ENCODE measurements at places on chromosomes 2 and 18.
A peak's percentile ranks its signal among the peaks of the same experiment; 100 is the strongest.

- DNase-seq: no peak
Measured at GRCh38 chr2:38109732-38110181, 33.8 kb upstream of the CYP1B1 start.

DNA sequence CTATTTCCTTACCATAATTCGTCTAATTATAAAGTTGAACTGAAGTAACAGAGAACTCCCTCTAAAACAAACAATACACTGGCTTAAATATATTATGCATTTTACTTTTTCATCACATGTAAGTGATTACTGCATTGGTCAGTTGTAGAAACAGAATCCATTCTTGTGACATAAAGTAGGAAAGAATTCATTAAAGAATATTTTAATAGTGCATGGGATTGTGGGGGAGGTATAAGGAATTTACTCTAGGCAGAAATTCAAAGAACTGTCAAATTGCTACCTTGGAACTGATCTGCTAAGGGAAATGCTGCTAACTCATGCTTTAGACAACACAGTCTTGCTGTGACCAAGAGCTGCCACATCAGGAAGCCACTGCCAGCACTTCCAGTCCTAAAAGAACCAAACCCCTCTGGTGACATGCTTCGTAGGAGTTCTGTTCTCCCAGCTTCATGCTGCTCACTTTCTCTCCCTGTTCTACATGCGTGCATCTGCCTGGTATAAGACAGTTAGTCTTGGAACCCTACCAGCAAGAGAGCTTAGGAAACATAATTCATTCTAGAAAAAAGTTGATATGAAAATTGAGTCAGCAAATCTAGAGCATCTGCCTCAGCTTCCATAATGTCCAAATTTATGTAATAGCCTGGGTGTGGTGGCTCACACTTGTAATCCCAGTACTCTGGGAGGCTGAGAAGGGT lies 1137.6 kb upstream of the NXPH2 start:
- no peak for DNase-seq

DNA sequence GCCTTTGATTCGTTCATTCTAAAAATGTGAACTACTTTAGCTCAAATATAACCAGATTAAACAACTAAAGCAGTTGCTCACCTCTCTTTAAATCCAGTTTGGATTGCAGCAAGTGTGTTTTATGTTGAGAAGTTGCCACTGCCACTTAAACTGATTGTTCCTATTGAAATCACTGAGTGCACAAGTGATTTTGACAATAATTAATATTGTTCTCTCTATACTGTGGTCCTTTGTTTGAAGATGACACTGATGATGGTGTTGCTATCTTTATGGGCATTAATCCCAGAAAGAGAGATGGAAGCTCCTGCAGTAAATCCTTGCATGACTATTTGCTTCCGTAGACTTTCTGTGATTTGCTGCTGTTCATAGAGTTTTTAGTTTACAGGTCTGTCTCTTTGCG lies 251.4 kb upstream of the ZEB2 start:
- DNase-seq: no peak

- no peak for DNase-seq
Measured at GRCh38 chr18:78741381-78742217, 238.0 kb upstream of the SALL3 start.

DNA sequence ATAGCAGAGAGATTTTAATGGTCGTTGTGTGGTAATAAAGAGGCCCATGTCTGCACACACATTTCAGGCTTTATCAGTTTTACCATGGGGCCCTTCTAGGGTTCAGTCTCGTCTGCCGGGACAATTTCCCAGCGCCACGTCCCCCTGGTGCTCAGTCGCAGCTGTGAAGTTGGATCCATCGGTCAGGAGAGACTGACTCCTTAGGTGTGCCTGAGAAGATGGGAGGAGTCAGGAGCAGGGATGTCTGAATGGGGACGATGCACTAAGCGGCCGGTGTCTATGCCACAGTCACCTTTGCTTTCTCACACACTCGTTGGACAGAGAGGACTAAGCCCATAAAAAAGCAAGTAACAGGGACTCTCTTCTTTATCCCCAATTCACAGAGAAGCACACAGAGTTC lies 71.4 kb downstream of the TWIST2 start:
- no peak for DNase-seq

- DNase-seq: peak; percentile 84
Measured at GRCh38 chr2:28583899-28584553, 88.2 kb downstream of the PLB1 start.

GRCh38 chr2:73114273-73114867 lies 1.6 kb upstream of the RAB11FIP5 start:
- no peak for DNase-seq

DNA sequence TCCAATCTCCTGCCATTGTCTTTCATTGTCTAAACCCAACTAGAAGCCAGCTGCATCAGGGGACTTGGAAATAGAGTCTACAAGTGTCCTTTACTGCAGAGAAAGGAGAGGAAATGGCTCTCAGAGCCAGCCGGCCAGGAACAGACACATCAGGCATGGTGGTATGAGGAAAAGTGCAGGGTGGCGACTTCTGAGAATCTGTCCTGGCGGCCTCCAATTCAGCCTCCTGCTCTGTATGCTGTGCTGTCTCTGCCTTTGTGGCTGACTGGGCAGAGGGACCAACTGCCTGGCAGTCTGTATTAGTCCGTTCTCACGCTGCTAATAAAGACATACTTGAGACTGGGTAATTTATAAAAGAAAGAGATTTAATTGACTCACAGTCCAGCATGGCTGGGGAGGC lies 36.8 kb upstream of the AQP4 start:
- no peak for DNase-seq

- DNase-seq: no peak
Measured at GRCh38 chr2:120064664-120065063, 51.8 kb downstream of the EPB41L5 start.

- DNase-seq: no peak
Measured at GRCh38 chr2:233674995-233675394, 3.3 kb downstream of the UGT1A9 start.

DNA sequence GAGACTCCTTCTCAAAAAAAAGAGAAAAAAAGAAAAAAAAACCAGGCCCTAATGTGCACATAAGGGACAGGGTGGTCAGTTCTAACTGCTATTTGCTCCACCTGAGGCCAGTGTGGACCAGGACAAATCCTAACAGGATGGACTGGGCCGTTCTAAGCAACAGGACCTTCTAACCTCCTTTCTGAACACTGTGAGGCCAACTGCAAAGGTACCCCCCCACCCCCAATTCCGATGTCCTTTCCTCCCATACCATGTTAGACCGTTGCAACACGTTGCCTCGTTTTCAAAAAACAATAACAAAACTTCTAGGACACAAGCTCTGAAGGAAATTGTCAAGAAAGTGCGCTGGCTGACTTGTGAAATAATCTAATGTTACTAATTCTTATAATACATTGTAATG lies 1.2 kb downstream of the THAP4 start:
- no peak for DNase-seq

DNA sequence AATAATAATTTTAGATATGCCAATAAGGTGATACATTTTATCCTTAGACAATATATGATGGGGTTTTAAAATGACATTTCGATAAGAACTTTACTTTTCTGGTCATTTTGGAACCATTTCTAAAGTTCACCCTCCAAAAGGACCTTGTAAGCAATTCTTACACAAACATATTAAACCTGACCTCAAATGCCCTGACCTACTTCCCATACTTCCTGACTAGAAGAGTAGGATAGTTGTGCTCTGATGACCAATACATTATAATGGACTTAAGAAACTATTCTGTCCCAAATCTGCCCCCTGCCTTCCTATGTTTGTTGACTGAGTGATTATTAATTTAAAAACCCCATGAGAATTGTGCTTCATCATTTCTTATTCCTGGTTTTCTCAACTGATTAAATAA lies 24.6 kb downstream of the GCA start:
- no peak for DNase-seq

DNA sequence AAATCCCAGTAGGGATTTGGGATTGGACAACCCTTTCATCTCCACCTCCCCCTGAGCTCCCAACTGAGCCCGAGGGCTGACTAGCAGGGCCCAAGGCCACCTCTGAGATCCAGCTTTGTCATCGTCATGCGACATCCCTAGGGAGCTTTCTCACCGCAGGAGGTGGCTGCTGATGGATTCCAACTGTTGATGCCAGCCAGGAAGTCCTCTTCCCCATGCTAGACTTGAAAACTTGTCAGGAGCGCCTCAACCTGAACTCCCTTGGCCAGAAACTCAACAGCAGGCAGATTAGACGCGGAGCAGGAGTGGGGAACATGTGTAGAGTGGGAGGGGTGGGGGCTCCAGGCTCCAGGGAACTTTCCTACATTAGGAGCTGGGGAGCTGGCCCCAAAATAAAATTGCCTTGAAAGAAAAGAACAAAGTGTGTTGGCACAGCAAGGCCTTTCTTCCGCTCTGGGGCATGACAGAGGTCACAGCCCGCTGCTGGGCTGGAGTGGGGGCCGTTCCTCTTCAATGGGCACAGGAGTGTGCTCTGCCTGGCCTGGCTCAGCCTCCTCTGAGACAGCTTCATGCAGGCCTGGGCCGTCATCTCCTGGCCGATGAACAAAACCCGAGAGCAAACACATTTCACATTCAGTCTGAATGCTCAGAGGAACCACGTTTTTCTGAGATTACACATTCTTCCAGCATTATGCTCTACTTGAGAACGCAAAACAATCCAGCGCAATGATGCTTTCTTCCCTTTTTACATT lies 34.5 kb downstream of the EMILIN2 start:
- DNase-seq: no peak

DNA sequence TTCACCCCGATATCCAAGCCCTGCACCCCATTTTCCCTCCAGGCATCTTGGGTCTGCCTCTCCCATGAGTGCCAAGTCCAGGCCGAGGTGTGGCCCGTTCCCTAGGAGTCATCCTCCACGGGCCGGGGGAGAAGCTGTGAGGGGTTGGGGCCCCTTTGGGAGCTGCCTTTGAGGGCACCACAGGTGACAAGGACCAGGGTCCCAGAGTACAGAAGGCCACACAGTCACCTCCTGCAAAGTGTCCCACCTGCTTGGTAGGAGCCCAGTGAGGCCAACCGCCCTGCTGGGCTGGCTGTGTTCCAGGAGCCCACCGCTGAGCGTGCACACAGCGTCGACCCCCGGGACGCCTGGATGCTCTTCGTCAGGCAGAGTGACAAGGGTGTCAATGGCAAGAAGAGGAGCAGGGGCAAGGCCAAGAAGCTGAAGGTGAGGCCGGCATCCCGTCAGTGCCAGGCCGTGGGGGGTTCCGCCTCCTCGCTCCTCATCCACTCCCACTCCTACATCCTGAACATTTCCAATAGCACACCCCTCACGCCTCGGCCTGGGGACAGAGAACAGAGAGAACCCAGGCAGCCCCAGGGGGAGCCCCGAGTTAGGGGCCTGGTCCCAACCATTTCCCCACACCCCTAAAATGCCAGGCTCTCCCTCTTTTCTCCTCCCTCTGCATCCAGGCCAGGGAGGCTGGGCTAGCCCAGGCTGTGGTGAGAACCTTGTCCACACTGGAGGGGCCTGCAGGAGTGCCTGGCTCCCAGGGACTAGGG lies 2.7 kb downstream of the ERFE start:
- DNase-seq: no peak

GRCh38 chr18:79805211-79805887 lies 7.6 kb downstream of the KCNG2 start:
- no peak for DNase-seq

DNA sequence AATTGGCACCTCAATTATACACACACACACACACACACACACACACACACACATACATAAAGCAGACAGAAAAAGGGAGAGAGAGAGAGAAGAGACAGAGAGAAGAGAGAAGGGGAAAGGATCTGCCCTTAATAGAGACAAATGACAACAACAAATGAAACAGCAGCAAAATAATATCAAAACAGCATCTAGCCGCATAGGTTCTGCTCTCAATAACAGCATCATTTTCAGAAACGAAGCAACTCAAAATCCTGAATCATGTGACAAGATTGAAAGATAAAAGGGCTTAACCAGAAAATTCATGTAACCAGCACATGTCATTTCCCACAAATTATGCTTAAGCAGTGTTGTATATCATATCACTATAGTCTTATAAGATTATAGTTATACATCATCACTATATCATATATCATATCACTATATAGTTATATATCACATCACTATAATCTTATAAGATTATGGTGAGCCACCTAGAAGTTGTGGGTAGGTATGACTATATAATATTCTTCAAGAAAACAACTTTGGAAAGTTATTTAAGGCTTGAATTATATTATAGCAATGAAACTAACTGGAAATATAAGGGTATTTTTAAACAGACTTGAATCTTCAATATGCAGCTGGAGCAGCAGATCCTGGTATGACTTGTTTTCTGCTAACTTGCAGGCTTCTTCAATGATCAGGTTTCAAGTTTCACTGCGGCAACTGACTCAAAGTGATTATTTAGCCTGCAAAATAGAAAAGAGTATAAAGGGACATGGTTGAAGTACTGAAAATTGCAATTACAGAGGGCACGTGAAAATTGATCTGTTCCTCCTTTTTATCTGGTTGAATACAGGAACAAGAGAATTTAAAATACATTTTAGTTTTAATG lies 16.1 kb upstream of the VPS54 start:
- no peak for DNase-seq

- no peak for DNase-seq
Measured at GRCh38 chr2:234911271-234911670, 40.5 kb upstream of the SH3BP4 start.

- no peak for DNase-seq
Measured at GRCh38 chr2:60527762-60528161, 25.7 kb downstream of the BCL11A start.

DNA sequence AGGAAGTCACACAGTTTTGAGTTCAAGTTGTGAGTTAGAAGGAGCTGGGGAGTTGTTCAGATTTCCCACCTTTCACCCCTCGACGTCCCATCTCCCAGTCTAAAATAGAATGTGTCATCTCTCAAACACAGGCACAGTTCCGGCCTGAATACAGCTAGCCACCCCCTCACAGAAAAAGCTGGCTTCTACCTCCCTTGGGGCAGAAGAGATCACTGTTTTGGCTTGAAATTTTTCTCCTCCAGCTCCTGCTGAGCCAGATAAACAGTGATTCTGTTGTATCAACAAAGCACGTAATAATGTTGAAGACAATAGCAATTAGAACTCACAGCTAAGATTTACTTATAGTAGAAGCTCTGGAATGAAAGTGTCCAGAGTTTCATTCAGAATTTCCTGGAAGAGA lies 74.7 kb downstream of the KIAA2012 start:
- no peak for DNase-seq

Measured in stimulated activated CD8-positive, alpha-beta memory T cell treated with anti-CD3 and anti-CD28 coated beads, Interleukin-4, amount 100 ng/mL, for 48 hours (primary cell).